Neuronal stem cell (in vitro differentiated cells): ENCODE measurements at places on chromosomes 4 and X.
A peak's percentile ranks its signal among the peaks of the same experiment; 100 is the strongest.

- no peak overlapping the region for H3K4me3 ChIP-seq
- H3K36me3 ChIP-seq = no peaks in the 10 kb centered on the region
- H3K27ac ChIP-seq = no peak overlapping the region
- no peaks in the 10 kb centered on the region for H3K27me3 ChIP-seq
These were observed 79.4 kb upstream of the TTC29 start for GRCh38 chr4:147025042-147025441.

- H3K4me3 ChIP-seq = no peak overlapping the region
- H3K36me3 ChIP-seq = no peaks in the 10 kb centered on the region
- H3K4me1 ChIP-seq = peaks cover 22% of the 10 kb centered on the region
- H3K27me3 ChIP-seq = peaks cover 2% of the 10 kb centered on the region
- H3K27ac ChIP-seq = no peak overlapping the region
- DNase-seq = no peak
These were observed 330.1 kb downstream of the BMPR1B start for GRCh38 chr4:95087657-95088455.

DNA sequence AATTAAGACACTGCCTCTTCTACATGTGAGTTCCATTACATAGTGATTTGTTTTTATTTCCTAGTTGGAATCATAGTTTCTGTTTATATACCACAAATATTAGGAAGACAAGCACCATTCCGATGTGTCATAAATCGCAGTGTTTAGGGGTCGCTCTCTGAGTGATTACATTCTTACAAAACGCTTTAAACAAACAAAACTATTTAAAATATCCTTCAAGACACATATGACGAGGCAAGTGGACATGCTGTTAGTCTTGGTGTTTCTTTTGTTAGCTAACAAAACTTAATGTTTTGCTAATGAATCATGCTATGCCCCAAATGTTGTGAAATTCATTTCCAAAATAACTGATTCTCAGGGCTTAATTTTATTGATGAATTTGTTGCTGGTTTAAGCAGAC lies 1219.3 kb upstream of the PRKX start:
- H3K4me3 ChIP-seq = no peak overlapping the region
- no peak for DNase-seq
- no peaks in the 10 kb centered on the region for H3K36me3 ChIP-seq
- no peaks in the 10 kb centered on the region for H3K4me1 ChIP-seq
- no peak overlapping the region for H3K27ac ChIP-seq

DNA sequence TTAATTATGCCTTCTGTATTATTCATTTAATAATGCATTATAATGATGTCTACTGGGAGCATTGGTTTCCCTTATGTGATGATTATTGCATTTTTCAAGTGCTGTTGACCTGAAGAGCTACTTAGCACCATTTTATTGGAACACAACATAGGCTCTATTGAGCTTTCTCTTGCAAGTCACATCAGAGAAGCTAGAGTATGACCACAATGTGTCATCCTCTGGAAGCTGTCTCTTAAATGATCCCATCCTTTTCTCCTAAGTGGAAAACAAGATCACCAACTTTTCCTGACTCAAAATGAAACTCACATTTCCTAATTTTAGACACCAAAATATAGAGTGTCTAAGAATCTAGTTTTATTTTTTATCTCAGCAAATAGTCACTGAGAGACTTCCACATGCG lies 1451.9 kb downstream of the PCDH7 start:
- no peaks in the 10 kb centered on the region for H3K27me3 ChIP-seq
- no peak overlapping the region for H3K27ac ChIP-seq
- DNase-seq = no peak

GRCh38 chrX:56787734-56788152 lies 58.7 kb downstream of the NBDY start:
- no peak overlapping the region for H3K4me3 ChIP-seq
- H3K27me3 ChIP-seq = no peaks in the 10 kb centered on the region
- peaks cover 50% of the 10 kb centered on the region for H3K36me3 ChIP-seq
- no peak for DNase-seq
- no peaks in the 10 kb centered on the region for H3K4me1 ChIP-seq

DNA sequence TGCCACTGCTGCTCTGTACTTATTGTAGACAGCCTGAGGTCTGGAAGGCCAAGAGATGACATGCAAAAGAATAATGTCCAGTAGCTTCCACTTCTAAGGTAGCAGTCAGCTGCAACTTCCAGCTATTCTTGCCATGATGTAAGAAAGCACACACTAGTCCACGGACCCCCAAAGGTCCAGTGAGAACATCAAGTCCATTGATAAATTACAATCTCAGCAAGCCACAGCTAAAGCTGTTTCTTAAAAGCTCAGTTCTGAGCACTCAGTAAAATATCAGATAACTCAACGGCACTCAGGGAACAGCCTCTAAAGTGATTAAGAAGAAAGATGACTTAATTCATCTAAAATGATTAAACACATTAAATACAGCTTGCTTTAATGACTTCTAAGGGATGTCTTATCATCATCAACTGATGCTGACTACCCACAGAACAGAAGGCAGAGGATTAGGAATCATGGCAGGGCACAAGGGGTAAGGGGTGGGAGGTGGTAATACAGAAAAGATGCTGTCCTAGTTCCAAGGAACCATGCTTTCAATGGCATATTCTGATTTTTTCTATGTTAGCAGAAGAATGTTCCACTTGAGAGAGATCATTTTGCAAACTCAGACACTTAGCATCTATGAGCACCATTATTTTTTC lies 99.1 kb upstream of the CBR4 start:
- peaks cover under 1% of the 10 kb centered on the region for H3K4me1 ChIP-seq
- no peaks in the 10 kb centered on the region for H3K27me3 ChIP-seq
- no peak overlapping the region for H3K27ac ChIP-seq
- peaks cover 15% of the 10 kb centered on the region for H3K36me3 ChIP-seq
- DNase-seq = no peak

DNA sequence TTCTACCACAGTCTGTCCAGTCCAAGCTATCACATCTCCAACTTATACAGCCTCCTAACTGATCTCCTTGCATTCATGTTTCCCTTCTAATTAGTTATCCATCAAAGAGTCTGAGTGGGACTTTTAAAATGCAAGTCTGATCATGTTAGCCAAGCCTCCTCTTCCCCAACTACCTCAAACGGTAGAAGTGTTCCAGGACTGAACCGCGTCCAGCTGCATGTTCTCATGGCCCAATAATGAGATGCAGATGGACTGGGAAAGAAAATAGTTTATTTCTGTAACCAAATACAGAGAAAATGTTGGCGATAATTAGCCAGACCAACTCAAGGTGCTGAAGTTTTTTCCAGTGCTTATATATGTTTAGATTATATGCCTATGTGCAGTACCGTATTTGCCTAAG lies 46.6 kb upstream of the PPP1R2C start:
- H3K27ac ChIP-seq = no peak overlapping the region
- H3K4me3 ChIP-seq = no peak overlapping the region
- no peaks in the 10 kb centered on the region for H3K36me3 ChIP-seq
- no peak for DNase-seq
- no peaks in the 10 kb centered on the region for H3K27me3 ChIP-seq

GRCh38 chr4:146051223-146051622 lies 112.6 kb upstream of the ZNF827 start:
- no peak for DNase-seq
- no peaks in the 10 kb centered on the region for H3K27me3 ChIP-seq
- H3K4me1 ChIP-seq = no peaks in the 10 kb centered on the region
- no peak overlapping the region for H3K4me3 ChIP-seq

DNA sequence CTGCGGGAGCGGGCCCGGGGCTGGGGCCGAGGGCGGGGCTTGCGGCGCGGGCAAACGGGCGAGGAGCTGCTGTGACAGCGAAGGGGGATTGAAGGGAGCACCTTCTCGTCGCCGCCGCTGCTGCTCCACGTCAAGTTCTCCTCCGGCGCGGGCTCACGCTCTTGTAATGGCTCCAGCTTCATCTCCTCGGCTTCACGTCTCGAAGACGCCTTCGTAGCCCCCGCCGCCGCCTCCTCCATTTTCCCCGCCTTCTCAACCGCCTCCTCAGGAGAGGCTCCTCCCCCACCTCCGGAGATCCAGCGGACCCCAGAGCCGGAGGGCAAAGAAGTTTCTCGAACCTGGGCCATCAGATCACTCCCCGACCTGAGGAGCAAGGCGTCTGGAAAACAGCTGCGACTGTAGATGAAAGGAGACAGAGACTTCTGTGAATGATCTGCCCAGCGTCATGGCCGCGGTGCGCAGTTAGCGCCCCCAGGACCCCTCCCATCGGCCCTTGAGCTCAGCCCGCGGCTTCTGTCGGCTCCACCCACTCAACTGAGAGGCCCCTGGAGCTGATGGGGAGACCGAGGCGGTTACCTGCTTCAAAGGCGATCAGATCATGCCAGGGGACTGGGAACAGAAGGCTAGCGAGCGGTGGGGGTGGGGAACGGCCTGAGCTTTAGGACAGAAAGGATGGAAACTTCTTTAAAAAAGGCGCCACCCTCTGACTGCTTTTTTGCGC lies 895 bp downstream of the USP51 start:
- peak; percentile 41 for DNase-seq
- peak overlapping the region; percentile 80 for H3K4me3 ChIP-seq
- H3K27me3 ChIP-seq = no peaks in the 10 kb centered on the region

GRCh38 chrX:50579955-50580354 lies 109.3 kb upstream of the DGKK start:
- no peaks in the 10 kb centered on the region for H3K36me3 ChIP-seq
- no peaks in the 10 kb centered on the region for H3K4me1 ChIP-seq
- DNase-seq = peak; percentile 37
- no peak overlapping the region for H3K27ac ChIP-seq
- H3K27me3 ChIP-seq = no peaks in the 10 kb centered on the region

DNA sequence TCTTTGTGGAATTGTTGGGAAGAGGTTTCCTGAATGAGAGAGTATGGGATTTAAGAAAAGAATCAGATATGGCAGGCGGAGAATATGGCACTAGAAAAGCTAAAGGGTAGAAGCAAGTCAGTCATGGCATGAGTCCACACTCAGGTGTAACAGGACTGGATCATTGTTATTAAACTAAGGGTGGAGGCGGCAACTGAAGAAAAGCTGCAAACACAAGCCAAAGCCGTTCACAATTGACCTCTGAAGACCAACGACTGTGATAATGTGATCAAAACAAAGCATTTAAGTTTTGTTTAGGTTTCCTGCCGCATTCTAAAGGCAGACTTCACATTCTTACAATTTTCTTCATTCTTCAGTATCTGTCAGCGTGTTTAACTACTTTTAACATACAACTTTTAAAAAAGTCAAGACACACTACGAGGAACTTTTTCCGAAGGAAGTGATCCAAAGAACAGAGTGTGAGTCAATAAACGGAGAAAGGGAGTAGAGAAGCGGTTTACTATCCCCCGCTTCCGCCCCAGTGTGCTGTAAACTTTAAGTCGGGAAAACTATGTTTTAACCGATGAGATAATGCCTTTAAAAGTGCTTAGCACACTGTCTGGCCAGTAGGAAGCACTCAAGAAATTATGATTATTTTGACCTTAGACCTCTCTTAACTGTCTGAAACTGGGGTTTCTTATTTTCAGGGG lies 909 bp upstream of the SLAIN2 start:
- peak overlapping the region; percentile 80 for H3K4me3 ChIP-seq
- H3K36me3 ChIP-seq = no peaks in the 10 kb centered on the region
- DNase-seq = peak; percentile 40
- H3K4me1 ChIP-seq = peaks cover 17% of the 10 kb centered on the region
- H3K27ac ChIP-seq = peak overlapping the region; percentile 70

- H3K4me3 ChIP-seq = no peak overlapping the region
- peaks cover 15% of the 10 kb centered on the region for H3K4me1 ChIP-seq
- H3K27me3 ChIP-seq = peaks cover 23% of the 10 kb centered on the region
- no peak for DNase-seq
- H3K27ac ChIP-seq = no peak overlapping the region
- H3K36me3 ChIP-seq = no peaks in the 10 kb centered on the region
These were observed 444.1 kb downstream of the BCOR start for GRCh38 chrX:39653691-39654090.

DNA sequence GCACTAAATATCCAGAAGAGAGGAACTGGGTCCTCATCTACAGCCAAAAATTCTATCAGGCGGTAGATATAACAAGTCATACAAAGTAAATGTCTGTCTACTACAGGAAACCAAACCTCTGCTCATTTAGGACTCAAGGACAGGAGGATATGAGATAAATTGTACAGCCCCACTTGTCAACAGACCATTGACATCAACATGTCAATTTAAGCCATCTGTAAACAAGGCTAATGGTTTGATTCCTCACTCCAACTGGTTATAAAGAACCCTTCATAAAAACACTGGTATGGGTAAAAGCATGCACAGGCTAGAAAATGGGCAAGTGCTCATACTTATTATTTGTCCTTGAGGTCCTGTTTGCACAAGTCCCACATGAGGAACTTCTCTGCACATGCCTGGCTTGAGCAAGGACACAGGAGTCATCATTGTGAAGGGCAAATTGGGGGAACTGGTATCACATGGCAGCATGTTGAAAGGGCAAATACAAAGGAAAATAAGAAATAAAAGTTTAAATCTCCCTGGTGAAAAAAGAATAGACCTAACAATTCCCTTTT lies 13.2 kb downstream of the RTL8B start:
- H3K36me3 ChIP-seq = no peaks in the 10 kb centered on the region
- peaks cover 30% of the 10 kb centered on the region for H3K27me3 ChIP-seq
- no peak for DNase-seq
- no peak overlapping the region for H3K27ac ChIP-seq

- no peak overlapping the region for H3K4me3 ChIP-seq
- no peaks in the 10 kb centered on the region for H3K27me3 ChIP-seq
- H3K27ac ChIP-seq = no peak overlapping the region
- H3K36me3 ChIP-seq = no peaks in the 10 kb centered on the region
- no peaks in the 10 kb centered on the region for H3K4me1 ChIP-seq
- DNase-seq = no peak
These were observed 23.1 kb downstream of the ATP8A1 start for GRCh38 chr4:42633605-42634388.

DNA sequence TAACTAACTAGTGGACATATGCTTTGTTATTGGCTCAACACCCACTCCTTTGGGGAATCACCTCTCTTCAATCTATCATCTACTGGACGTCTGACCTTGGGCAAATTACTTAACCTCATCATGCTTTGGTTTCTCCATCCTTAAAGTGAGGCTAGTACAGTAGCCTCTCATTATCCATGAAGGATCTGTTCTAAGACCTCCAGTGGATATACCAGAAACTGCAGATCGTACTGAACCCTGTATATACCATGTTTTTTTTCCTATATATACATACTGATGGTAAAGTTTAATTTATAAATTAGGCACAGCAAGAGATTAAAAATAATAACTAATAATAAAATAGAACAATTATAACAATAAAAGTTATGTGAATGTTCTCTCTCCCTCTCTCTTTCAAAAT lies 56.2 kb downstream of the HMGB3 start:
- DNase-seq = no peak
- H3K36me3 ChIP-seq = no peaks in the 10 kb centered on the region
- H3K4me3 ChIP-seq = no peak overlapping the region

- H3K4me1 ChIP-seq = peaks cover 5% of the 10 kb centered on the region
- no peaks in the 10 kb centered on the region for H3K27me3 ChIP-seq
- DNase-seq = no peak
- no peak overlapping the region for H3K4me3 ChIP-seq
- H3K27ac ChIP-seq = no peak overlapping the region
- peaks cover 2% of the 10 kb centered on the region for H3K36me3 ChIP-seq
These were observed 5.6 kb downstream of the SEPTIN11 start for GRCh38 chr4:76955182-76955581.
